ENCODE measurements at places on chromosomes 16 and 17.
A peak's percentile ranks its signal among the peaks of the same experiment; 100 is the strongest.

DNA sequence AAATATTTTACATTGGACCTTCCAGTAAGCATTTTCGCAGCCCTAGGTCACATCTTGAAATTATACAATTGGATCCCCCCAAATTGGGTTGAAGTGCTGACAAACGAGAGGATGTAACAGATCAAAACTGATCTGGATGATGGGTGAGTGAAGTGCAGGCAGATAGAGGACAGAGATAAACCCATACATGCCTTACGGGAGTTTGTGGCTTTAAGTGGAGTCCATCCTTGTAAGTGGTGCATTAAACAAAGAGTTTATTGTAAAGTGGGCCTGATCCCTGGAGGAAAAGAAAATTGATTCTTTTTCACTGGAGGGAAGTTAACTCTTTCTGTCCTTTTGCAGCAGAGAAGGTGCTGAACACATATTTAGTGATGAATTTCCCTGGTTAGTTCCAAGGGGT is 39.0 kb upstream of the KCNJ2 start:
- DNase-seq: no peak

DNA sequence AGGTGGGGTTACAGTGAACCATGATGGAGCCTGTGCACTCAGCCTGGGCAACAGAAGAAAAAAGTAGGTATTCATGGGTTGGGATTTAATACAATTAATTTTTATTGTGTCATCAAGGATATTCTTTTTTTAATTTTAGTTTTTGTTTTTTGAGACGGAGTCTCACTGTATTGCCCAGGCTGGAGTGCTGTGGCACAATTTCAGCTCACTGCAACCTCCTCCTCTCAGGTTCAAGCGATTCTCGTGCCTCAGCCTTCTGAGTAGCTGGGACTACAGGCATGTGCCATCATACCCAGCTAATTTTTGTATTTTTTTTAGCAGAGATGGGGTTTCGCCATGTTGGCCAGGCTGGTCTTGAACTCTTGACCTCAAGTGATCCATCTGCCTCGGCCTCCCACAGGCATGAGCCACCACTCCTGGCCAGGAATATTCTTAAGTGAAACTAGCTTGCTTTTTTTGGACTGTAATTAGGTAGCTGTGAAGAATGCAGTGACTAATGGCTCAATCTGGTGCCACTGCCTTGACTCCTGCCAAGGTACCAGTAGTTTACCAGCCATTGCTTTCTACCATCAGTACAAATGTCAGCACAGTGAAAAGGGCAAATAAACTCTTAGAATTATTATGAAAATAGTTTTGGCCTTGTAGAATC is 4.8 kb downstream of the PPM1D start:
- peak; percentile 94 for DNase-seq

- DNase-seq: no peak
Measured at GRCh38 chr17:81808778-81809555, 5.0 kb downstream of the GCGR start.

GRCh38 chr17:37815536-37815935 is 70.7 kb upstream of the HNF1B start:
- peak; percentile 68 for DNase-seq

DNA sequence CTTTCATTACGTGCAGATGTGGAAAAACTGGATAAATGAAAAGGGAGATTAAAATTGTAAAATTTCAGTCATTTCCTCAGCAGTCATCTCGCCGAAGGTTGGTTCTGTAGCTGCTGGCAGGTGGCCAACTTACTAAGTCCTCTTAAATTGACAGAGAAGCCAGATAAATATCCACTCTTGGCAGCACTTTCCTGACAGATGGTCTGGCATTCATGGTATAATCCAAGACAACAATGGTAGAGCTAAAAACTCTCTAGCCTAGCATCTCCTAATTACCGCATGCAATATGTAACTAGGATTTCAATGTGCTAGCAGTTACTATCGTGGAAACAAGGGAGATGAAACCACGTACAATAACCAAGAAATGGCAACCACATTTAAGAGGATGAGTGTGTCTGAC is 306.3 kb downstream of the CNTNAP4 start:
- no peak for DNase-seq

- DNase-seq: no peak
Measured at GRCh38 chr16:84194018-84194417, 3.1 kb downstream of the ADAD2 start.
